ENCODE measurements at places on chromosomes 5 and 9.

- no peak for DNase-seq
These were observed 29.6 kb downstream of the LHX2 start for GRCh38 chr9:124040935-124041816.

- DNase-seq = no peak
These were observed 57.6 kb downstream of the TMEM174 start for GRCh38 chr5:73230264-73231245.

DNA sequence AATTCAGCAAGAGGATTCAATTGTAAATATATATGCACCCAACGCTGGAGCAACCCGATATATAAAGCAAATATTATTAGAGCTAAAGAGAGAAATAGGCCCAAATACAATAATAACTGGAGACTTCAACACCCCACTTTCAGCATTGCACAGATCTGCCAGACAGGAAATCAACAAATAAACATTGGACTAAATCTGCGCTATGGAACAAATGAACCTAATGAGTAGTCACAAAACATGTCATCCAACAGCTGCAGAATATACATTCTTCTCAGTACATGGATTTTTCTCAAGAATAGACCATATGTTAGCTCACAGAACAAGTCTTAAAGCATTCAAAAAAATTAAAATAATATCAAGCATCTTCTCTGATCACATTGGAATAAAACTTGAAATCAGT is 86.1 kb upstream of the SLC1A1 start:
- no peak for DNase-seq

DNA sequence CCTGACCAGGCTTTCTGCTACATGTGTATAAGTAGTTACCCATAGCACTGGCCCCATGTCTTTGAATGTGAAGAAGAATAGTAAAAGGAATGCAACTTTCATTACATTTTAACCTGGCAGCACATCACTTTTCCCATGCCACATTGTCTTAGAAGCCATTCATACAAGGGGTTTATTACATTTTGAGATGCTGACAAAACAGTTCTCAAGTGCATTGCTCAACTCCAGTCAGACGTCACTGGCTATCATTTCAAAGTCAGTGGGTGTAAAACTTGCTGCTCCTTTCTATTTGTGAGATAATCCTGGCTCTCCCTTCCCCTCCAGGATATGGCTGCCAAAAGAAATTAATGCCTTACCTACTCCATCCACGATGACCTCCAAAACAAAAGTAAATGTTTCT is 97.0 kb upstream of the VCAN start:
- DNase-seq = no peak

DNA sequence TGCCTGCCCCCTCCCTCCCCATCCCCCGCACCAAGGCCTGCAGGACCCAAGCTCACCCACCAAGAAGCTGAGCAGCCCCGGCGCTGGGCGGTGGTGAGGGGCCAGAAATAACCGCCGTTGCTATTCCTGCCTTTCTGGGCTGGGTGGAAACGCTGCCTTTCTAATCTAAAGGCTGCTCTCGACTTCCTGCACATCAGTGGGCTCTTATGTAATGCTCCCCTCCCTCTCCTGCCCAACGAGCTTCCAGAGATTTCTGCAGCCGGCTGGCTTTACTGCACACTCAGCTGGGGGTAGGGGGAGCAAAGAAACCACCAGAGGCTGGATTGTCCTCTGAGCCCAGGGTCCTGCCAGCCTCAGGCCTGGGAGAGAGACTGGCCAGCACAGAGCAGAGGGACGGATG is 6.9 kb upstream of the EGR1 start:
- no peak for DNase-seq

- no peak for DNase-seq
These were observed 958.3 kb upstream of the DMAC1 start for GRCh38 chr9:8757881-8758280.

DNA sequence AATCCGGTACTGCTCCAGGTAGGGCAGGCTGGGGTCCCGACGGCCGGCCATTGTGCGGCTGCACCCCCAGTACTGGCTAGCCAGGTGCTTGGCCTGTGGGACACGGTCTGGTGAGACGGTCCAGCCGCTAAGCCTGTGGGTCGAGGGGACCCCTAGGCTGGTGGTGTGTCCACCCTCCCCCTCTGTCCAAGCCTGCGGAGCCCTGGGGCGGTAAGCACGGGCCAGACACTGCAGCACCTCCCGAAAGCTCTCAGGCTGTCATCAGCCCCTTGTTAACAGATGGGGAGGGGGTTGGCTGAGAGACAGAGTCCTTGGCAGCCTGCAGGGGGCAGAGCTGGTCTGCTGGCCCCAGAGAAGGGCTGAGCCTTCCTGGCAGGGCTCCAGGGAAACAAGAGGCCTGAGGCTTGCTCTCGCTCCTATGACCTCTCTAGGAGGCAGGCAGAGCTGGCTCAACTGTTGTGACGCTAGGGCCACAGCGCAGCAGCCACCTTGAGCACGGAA is 11.8 kb upstream of the MRNIP start:
- DNase-seq = no peak

DNA sequence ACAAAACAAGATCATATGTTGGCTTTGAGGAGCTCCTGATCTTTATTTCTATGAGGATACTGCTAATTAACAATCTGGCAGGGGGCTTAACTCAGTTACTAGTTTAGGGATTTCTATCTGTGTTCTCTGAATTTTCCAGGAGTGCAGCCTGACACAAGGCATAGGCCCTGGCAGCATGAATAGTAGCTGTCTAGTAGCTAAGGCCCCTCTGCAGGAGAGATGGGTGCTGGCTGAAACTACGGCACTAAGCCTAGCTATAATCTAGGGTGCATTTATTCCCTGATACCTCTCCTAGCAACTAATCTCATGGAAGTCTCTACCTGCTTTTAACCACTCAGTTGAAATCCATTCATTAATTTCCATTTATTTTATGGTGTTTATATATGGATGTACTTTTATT is 268.2 kb downstream of the TMEM232 start:
- no peak for DNase-seq

DNA sequence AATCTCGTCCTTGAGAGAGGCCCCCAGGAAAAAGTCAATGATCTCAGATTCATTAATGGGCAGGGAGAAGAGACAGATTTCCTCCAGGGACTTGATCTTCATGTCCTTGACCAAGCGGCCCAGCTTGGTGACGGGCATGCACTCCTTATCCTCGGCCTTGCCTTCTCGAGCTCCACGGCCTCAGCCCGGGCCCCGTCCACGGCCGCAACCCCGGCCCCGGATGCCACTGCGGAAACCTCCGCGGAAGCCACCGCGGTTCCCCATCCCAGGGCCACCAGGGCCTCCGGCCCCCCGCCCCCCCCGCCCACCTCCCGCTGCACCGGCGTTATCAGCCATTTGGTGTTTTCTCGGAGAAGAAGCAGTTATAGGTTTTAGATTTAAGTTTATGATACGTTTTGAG is 18.3 kb downstream of the INVS start:
- DNase-seq = no peak

- no peak for DNase-seq
These were observed 182.4 kb downstream of the ACTL7B start for GRCh38 chr9:108673386-108673785.

DNA sequence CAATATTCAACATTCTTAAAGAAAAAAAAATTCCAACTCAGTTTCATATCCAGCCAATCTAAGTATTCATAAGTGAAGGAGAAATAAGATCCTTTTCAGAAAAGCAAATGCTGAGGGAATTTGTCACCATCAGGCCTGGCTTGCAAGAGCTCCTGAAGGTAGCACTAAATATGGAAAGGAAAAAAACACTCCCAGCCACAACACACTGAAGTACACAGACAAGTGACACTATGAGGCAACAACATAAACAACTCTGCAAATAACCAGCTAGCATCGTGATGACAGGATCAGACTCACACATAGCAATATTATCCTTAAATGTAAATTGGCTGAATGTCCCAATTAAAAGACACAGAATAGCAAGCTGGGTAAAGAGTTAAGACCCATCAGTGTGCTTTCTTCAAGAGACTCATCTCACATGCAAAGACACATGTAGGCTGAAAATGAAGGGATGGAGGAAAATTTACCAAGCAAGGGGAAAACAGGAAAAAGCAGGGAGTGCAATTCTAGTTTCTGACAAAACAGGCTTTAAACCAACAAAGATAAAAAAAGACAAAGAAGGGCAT is 33.1 kb downstream of the ANKRD33B start:
- no peak for DNase-seq

GRCh38 chr9:98660541-98660940 is 48.2 kb downstream of the GABBR2 start:
- no peak for DNase-seq

- DNase-seq = no peak
These were observed 334.7 kb downstream of the DIRAS2 start for GRCh38 chr9:90307891-90308290.

- no peak for DNase-seq
These were observed 376.7 kb downstream of the DNAH5 start for GRCh38 chr5:13567819-13568218.

GRCh38 chr9:18531136-18532065 is 57.4 kb downstream of the ADAMTSL1 start:
- DNase-seq = no peak

DNA sequence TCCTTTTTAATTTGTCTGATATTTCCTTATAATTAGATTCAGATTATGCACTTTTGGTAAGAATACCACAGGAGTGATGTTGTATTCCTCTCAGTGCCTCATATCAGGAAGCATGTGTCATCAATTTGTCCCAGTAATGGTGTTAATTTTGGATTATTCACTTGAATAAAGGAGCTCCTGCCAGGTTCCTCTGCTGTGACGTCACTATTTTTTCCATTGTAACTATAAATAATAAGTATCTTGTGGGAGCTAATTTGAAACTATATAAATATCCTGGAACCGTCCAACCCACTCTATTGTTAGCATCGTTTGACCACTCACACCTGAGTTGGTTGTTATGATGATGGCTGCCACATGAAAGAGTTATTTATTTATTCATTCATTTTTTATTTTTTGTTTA is 107.9 kb downstream of the INVS start:
- DNase-seq = no peak

DNA sequence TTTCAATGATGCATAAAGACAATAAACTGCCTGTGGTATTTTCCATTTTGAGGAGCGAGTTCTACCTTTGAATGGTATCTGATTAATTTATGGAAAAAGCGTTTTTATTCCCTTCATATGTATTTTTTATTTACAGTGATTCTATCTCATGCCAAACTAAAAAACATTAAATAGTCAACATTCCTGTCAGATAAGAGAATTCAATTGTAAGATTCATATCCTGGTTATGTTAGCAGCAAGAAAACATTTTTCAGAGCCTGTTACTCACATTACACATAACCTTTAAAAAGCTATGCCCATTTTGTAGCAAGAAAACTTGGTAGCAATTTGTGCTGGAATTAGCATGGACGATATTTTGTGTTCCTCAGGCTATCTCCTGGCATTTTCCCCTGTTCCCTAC is 55.1 kb upstream of the PRLR start:
- DNase-seq = no peak

DNA sequence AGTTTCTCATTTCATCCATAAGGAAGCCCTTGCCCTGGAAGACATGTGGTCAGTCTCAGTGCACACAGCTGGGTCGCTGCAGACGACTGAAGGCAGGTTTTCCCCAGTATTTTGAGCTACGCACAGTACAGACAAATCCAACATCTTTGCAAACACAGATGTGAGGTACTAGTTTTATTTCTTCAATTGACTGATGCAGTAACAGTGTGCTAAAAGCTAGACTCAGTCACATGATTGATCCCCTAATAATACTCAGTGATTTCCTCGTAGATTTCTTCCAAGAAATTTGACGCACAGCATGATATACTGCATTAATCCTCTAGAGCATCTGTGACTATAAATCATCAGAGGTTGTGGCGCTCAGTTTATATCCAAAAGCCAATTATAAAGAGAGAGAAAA is 346.1 kb downstream of the DIRAS2 start:
- DNase-seq = no peak

DNA sequence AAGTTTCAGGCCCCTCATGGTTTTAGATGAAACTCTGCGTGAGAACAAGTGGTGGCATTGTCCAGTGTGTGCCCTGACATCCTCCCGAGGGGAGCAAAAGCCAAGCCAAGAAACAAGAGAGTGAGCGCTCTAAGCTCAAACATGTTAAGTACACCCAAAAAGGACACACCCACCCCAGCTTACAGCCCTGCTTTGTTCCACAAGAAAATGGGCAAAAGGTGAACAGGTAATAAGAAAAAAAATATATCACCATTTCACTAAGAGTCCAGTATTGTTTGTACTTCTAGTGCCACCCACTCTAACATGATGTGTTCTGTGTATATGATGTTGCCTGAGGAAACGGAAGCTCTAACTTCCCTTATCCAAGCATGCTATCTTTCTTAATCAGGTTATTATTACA is 278.2 kb downstream of the SLIT3 start:
- DNase-seq = no peak

- no peak for DNase-seq
These were observed 4.5 kb downstream of the SLC12A7 start for GRCh38 chr5:1107167-1108022.

GRCh38 chr5:144203750-144204596 is 33.3 kb downstream of the KCTD16 start:
- peak; percentile 57 for DNase-seq

GRCh38 chr5:60520451-60521227 is 179.3 kb downstream of the DEPDC1B start:
- DNase-seq = no peak

DNA sequence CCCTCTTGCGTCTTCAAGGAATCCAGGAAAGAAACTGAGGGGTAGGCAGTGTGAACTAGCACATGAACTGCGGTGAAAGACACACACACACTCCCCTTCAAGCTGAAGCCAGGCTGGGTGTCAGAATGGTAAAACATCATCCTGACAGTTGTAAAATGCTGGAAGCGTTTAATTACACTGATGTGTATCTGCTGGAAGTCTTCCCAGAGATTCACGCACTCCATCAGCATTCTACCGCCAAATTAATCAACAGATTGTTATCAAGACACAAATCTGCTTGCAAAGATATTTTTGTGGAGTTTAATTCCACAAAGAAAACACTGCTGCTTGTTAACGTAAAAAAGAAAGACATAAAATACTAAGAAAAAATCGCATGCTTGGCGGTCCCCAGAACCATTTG is 241.0 kb upstream of the NFIL3 start:
- no peak for DNase-seq

Measured in HCT116 (cell line).